ENCODE measurements at places on chromosomes 4 and X. TPM values are rescaled to one million over a fixed set of nuclear protein-coding genes. Genes with fewer than 3 reads are reported as not detected.

Gene AVPR2
- polyA plus RNA-seq, result not detected

Gene TEC
- 0.17 TPM for polyA plus RNA-seq

Gene CLDN34
- 0.09 TPM for polyA plus RNA-seq

Gene CT45A2
- not detected for polyA plus RNA-seq

Gene IQCM
- polyA plus RNA-seq, result not detected

Gene HMGN5
- polyA plus RNA-seq, result 3.7 TPM

Gene CTAG1A
- polyA plus RNA-seq, result not detected

Gene SNCA
- 63.3 TPM for polyA plus RNA-seq

Gene HMX1
- polyA plus RNA-seq, result not detected

Gene UGT2B11
- polyA plus RNA-seq, result not detected

Gene APELA
- not detected for polyA plus RNA-seq

Gene FAM90A26
- not detected for polyA plus RNA-seq

Gene MAOB
- 2.4 TPM for polyA plus RNA-seq

Gene TCEAL2
- not detected for polyA plus RNA-seq

Gene KCNIP4
- polyA plus RNA-seq, result not detected

Gene FHIP1A
- 14.3 TPM for polyA plus RNA-seq

Gene ADAMTS3
- polyA plus RNA-seq, result 0.10 TPM

Gene NPFFR2
- polyA plus RNA-seq, result not detected

Gene KIAA1210
- not detected for polyA plus RNA-seq

Gene DMRTC1
- polyA plus RNA-seq, result not detected

Gene PNCK
- 0.39 TPM for polyA plus RNA-seq

Gene ADGRG2
- 0.22 TPM for polyA plus RNA-seq

Gene SPRY1
- polyA plus RNA-seq, result 2.9 TPM

Gene CFAP47
- not detected for polyA plus RNA-seq

Gene PPP1R2C
- polyA plus RNA-seq, result not detected

Gene CENPVL1
- polyA plus RNA-seq, result not detected

Gene COX7B
- 677 TPM for polyA plus RNA-seq

Gene ZFP42
- not detected for polyA plus RNA-seq

Gene ITM2A
- polyA plus RNA-seq, result 27.9 TPM

Gene MMRN1
- not detected for polyA plus RNA-seq

Gene RTL3
- polyA plus RNA-seq, result not detected

Gene CXCL3
- polyA plus RNA-seq, result 9.0 TPM

Gene SSX3
- polyA plus RNA-seq, result not detected

Gene SYNPO2
- polyA plus RNA-seq, result 0.22 TPM

Gene GABRQ
- 0.01 TPM for polyA plus RNA-seq

Gene SPIN3
- polyA plus RNA-seq, result 3.1 TPM

Gene MAGEC2
- polyA plus RNA-seq, result not detected

Gene DUSP21
- not detected for polyA plus RNA-seq

All from mammary epithelial cell (primary cell).